NK-92 treated with Interleukin-12 subunit alpha and Interleukin-12 subunit beta, amount 100 ng/mL, for 24 hours (cell line): ENCODE measurements at places on chromosomes 1 and 21.

GRCh38 chr1:87686136-87686495 is 357.4 kb downstream of the LMO4 start:
- no peak for DNase-seq

GRCh38 chr1:35587736-35588135 is 14.6 kb downstream of the TFAP2E start:
- no peak for DNase-seq

DNA sequence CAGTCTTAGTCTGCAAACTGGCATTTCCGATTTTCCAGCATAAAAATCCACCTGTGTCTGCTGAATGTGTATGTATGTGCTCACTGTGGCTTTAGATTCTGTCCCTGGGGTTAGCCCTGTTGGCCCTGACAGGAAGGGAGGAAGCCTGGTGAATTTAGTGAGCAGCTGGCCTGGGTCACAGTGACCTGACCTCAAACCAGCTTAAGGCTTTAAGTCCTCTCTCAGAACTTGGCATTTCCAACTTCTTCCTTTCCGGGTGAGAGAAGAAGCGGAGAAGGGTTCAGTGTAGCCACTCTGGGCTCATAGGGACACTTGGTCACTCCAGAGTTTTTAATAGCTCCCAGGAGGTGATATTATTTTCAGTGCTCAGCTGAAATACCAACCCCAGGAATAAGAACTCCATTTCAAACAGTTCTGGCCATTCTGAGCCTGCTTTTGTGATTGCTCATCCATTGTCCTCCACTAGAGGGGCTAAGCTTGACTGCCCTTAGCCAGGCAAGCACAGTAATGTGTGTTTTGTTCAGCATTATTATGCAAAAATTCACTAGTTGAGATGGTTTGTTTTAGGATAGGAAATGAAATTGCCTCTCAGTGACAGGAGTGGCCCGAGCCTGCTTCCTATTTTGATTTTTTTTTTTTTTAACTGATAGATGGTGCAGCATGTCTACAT is 2.5 kb upstream of the OLFML3 start:
- DNase-seq, result no peak

DNA sequence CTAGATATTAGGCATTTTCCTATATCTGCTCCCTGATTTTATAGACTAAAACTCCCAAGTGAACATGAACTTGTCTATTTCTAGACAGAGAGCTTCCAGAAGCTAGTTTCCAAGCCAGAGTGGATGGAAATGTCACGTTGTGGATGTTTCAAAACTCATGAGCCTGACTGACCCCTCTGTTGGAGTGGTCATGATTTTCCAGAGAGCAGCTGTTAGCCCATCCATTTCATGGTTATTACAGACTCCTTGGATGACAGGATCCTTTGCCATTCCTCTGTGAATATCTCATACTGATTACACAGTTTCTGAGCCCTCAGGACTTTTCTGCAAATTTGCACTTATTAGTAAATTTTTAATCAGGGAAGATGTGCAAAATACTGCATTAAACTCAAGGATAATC is 76.8 kb upstream of the ATF3 start:
- DNase-seq, result no peak

- no peak for DNase-seq
These were observed 70.7 kb downstream of the RPE65 start for GRCh38 chr1:68379085-68379478.

DNA sequence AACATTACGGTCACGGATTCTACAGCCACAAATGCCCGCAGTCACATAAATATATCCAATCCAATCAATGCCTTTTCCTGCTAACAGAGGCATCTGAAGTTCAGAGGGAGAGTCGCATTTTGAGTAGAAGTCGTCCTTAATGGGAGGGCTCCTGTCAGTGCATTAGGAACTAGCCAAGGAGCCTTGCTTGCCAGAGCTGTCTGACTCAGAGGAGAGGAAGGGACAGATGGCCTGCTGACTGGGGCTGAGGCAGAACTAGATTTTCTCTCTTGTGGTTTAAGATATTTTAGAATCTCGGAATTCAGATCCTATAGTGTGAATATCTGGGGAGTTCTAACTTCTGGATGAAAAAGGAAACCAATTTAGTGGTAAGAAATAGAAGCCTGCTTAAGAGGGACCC is 10.6 kb downstream of the XKR8 start:
- no peak for DNase-seq

DNA sequence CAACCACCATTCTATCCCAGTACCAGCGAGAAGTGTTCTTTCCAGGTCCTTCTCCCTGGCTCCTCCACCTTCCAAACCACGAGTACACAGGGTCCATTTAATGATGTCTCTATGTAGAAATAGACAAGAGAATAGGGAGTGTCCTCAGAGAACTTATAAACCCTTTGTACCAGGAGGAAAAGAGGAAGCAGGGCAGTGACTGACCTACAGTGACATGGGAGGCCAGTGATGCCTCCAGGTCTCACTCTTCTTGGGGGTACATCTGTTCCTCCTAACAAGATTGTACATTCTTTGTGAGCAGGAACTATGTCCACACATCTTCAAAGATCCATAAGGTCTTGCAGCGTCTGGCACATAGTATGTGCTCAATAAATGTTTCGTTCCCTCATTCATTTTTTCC is 18.7 kb upstream of the FMOD start:
- no peak for DNase-seq

- DNase-seq, result no peak
These were observed 90.0 kb downstream of the EDEM3 start for GRCh38 chr1:184664661-184665060.

- no peak for DNase-seq
These were observed 28.5 kb downstream of the ECE1 start for GRCh38 chr1:21261551-21262292.

DNA sequence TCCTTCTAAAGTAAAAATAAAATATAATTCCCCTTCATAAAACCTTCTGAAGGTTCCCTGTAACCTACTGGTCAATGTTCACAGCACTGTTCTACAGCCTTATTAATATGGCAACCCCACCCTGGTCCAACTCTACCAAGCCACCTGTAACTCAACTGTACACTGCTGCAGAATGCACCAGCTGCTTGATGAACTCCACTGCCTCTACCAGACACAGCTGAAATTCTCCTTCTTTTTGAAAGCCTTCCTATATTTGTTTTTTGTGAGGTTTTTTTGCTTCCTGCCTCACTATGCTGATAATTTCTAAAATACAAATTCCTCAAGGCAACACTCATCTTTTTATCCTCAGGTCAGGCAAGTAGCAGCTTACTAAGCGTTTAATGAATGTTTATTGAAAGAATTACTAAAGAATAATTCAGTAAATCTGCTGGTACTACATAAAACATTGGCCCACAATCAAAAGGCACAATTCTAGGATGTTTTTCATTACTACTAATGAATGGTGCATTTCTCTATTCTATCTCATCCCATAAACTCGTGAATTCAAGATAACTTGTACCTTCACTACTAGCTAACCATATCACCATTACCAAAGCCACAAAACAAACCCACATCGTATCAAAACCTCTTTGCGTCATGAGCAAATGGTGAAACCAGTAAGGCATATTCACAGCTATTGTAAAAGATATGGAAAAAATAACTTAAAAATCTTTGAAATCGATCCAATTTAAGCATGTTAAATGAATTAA is 2.4 kb downstream of the SSX2IP start:
- no peak for DNase-seq

DNA sequence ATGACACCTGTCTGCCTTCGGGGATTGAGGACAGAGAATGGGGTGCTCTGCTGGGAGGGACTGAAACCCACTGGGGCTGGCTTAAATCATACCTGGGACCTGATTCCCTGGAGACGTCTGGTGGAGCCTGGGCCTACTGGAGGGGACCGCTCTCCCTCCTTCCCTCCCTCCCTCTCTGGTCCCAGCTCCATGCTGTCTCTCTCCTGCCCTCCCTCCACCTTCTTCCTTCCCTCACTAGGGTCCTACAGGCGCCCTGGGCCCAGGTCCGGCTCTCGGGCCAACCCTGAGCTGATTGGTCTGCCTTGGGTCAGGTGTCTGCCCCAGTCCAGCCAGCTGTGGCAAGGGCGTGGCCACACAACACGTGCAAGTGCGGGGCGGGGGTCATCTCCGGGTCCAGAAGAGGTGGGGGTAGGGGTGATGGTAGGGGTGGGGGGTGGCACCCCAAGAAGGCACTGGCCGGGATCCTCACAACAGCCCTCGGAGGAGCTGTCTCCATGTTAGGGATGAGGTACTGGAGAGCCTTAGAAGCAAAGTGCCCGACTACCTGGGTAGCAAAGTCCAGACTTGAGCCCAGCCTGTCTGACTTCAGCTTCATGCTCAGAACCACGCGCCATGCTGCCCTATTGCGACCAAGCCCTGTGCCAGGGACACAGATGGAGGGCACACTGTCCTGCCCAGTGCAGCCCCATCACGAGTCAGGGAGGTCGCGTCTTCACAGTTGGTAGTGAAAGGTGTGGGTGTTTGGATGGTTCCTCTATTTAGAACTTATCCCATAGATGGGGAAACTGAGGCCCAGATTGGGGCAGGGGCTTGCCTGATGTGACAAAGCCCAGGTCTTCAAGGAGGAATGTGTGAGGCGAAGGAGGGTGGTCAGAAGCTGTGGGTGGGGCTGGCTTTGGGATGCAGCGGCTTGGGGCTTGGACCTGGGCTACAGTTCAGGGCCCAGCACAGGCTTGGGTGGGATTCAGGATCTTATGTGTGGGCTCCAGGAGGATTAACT is 574.1 kb downstream of the PTPRU start:
- DNase-seq, result no peak

- no peak for DNase-seq
These were observed 315.0 kb upstream of the VAMP3 start for GRCh38 chr1:7455796-7456721.

DNA sequence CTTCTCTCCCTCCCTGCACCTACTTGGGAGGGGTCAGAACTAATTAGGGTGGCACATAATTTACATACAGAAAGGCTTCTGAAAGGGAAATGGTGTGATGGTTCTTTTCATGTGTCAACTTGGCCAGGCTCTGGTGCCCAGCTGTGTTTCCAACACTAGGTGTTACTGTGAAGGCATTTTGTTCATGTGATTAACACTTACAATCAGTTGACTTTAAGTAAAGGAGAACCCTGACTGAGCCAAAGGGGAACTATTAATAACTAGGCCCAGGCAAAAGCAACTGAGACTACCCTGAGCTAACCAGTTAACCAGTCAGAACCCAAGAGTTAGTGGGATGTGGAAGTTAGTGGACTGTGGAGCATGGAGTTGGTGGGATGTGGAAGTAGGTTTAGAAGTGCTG is 114.9 kb downstream of the SEC16B start:
- DNase-seq, result no peak

DNA sequence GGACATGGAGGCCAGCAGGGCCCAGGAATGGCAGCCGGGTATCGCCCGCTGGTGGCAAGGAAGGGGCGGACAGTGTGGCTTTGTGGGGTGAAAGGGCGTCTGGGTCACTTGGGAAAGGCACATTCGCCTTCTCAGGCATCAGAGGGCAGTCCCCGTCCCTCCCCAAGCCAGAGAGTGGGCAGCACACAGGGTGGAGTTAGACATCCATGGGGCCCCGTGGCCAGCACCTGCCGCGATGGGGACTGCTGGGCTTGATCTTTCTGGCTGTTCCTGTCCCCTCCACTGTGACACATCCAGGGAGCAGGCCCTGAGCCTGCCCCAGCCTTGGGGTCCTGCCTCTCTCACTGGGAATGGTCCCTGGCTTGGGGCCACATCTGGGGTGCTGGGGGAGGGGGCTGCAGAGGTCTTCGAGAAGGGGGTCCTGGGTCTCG is 4.0 kb upstream of the TRPM2 start:
- no peak for DNase-seq

DNA sequence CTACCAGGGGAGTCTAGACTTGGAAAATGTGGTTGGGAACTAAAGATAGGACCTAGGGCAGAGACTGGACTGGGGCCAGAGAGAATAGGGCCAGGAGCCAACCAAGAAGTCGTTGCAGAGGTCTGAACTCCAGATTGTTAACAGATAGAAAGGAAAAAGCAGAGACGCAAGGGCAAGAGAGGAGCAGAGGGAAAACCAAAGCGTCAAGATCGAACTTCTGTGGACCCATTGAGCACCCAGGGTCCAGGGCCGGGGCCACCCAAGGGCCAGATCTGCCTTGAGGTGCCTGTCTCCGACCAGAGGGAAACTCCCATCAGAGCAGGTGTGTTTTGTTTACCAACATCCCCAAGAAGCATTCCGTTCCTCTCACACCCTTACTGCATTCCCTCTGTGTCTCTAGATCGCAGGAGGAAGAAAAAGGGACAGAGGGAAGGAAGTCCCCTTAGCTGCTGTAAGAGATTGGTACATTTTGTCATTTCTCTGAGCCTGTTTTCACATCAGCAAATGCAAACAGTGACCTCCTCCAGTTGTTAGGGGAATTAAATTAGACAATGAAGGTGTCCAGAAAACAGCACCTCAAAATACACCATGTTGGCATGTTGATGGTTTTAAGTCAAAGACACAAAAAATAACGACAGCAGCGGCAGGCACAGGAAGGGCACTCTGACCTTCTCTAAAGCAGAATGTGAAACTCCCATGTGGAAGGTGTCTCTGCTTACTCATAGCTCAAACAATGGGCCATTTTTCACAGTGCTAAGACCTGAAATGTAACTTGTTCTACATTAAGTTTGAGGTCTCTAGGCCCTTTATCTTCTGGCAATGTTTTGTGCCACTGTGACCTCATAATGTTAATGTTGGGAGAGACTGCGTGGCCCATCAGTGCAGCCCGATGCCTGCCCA is 105.8 kb upstream of the RAB4A start:
- no peak for DNase-seq

- DNase-seq, result no peak
These were observed 271.6 kb downstream of the TRABD2B start for GRCh38 chr1:47725511-47725991.

DNA sequence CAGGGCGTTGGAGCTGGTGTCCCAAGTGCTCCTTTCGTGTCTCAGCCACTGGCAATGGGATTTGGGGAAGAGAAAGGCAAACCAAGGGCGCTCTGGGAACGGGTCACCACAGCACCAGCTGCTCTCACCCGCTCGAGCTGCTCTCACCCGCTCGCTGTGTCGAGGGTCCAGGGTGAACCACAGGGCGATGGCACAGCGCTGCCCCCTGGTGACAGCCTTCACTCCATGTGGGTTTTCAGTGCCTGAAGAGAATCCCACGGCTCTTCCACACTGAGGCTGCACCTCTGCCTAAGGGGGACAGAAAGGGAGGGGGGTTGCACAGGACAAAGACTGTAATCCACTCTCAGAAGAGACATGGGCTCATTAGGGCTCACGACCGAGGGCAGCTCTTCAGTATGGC is 7.1 kb upstream of the CLDN19 start:
- DNase-seq, result no peak

- DNase-seq, result peak; percentile 35
These were observed 16.3 kb downstream of the PDZK1 start for GRCh38 chr1:145690587-145691558.

GRCh38 chr1:57927003-57927402 is 503.1 kb upstream of the DAB1 start:
- DNase-seq, result no peak

- DNase-seq, result no peak
These were observed 30.4 kb upstream of the SLC30A1 start for GRCh38 chr1:211609120-211610024.

- DNase-seq, result no peak
These were observed 14.3 kb upstream of the S100A11 start for GRCh38 chr1:152050886-152051675.

DNA sequence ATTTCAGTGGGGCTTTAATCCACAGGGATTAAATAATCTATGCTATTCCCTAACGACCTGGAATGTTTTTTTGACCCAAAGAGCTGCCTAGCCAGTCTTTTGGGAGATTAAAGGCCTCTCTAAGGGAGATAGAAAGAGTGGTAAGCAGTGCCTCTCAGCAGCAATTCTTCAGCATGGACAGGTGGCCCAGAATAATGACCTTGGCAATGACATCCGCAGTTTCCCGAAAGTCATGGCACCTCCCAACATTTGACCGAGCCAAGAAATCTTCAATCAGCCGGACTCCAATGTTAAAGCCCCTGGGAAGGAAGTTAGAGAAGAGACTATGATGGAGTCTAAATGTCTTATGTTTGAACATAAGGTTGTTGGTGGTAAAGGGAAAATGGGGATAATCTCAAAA is 9.8 kb downstream of the TRAPPC3 start:
- DNase-seq, result no peak
